Motor neuron (in vitro differentiated cells): ENCODE measurements at places on chromosomes 3 and 15. TPM values are rescaled to one million over a fixed set of nuclear protein-coding genes. Genes with fewer than 3 reads are reported as not detected.
A peak's percentile ranks its signal among the peaks of the same experiment; 100 is the strongest.

- peak; percentile 75 for ATAC-seq
Observed at GRCh38 chr15:98668566-98669308, 20.4 kb downstream of the IGF1R start.

GRCh38 chr3:38131621-38132369, 5.1 kb downstream of the ACAA1 start:
- peak; percentile 25 for ATAC-seq

DNA sequence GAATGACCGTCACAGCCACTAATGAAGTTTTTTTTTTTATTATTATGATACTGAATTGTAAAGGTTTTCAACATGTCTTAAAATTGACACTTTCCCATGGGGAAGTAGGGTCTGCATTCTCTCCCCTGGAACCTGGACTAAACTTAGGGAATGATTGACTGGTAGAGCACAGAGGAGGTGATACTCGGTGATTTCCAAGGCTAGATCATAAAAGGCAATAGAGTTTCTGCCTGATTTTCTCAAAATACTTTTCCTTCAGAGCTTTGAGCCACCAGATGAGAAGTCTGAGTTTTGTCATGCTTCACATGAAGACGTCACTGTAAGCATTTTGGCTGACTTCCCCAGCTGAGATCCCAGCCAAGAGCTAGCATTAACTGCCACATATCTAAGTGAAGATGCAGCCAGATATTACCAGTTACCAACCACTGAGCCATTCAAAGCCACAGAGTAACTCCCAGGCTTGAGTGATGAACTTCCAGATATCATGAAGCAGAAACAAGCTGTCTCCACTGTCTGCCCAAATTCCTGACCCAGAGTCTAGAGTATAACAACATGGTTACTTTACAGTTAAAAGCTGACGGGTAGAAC, 105.8 kb downstream of the LSAMP start:
- no peak for ATAC-seq

The ADAMTS17 gene
- 0.57 and 1.6 TPM in 2 replicates for total RNA-seq
